ENCODE measurements at places on chromosomes 4 and X. TPM values are rescaled to one million over a fixed set of nuclear protein-coding genes. Genes with fewer than 3 reads are reported as not detected.

DNA sequence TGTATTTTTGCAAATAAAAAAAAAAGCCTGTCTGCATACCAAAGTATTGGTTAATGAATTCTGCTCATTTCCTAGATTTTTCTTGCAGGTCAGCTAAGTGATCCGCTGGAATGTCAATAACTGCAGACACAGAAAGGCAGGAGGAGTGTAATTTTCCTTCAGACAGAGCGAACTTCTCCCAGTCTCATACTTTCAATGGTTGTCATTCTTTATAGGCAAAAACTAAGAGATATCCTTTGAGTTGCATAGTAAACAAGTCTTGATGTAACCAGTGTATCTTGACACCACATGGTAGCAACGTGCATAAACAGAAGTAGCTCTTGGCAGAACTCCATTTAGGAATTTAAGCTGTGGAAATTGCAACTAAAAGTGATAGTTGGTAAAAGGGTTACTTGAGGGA is 8.2 kb downstream of the CAPN6 start:
- no peak for DNase-seq

DNA sequence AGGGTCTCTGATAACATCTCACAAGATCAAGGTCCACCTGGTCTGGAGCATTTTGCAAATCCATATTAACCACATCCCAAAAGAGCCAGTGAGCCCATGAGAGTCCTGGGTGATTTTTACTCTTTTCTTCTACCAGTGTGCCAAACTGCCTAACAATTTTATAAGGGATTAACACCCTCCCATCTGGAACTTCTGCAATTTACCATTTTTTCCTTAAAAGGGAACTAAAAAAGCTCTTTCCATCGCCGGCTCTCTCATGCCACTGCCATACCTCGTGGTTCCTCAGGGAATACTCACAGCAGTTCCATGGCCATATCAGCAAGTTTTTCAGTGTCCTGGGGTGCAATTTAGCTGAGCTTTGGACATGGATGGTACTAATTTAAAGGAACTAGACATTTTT is 55.7 kb downstream of the SEPSECS start:
- no peak for DNase-seq

GRCh38 chrX:1384658-1385252 is 7.2 kb downstream of the SLC25A6 start:
- DNase-seq, result no peak

- DNase-seq, result no peak
Observed at GRCh38 chrX:13151828-13152517, 107.6 kb upstream of the FAM9C start.

GRCh38 chr4:52716364-52717151 is 34.7 kb downstream of the ERVMER34-1 start:
- DNase-seq, result no peak

DNA sequence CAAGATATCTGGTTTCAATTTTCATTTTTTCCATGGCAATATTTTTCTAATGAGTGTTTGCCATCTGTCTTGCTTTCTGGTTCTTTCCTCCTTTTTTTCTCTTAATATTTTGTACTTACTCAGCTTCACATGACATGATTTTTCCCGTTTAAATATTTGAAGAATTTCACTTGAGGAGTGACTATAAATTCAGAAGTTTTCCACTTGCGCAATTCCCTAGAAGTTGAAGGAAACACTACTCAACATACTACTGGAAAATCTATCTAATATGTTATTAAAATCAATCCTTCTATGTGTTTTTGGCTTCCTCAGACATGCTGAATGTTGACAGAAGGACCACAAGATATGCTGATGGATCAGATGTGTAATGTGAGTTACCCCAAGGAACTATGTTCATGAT is 36.8 kb upstream of the BANK1 start:
- no peak for DNase-seq

GRCh38 chr4:88014386-88014905 is 7.0 kb downstream of the PKD2 start:
- DNase-seq, result no peak

GRCh38 chr4:126058596-126058995 is 743.8 kb downstream of the FAT4 start:
- no peak for DNase-seq

DNA sequence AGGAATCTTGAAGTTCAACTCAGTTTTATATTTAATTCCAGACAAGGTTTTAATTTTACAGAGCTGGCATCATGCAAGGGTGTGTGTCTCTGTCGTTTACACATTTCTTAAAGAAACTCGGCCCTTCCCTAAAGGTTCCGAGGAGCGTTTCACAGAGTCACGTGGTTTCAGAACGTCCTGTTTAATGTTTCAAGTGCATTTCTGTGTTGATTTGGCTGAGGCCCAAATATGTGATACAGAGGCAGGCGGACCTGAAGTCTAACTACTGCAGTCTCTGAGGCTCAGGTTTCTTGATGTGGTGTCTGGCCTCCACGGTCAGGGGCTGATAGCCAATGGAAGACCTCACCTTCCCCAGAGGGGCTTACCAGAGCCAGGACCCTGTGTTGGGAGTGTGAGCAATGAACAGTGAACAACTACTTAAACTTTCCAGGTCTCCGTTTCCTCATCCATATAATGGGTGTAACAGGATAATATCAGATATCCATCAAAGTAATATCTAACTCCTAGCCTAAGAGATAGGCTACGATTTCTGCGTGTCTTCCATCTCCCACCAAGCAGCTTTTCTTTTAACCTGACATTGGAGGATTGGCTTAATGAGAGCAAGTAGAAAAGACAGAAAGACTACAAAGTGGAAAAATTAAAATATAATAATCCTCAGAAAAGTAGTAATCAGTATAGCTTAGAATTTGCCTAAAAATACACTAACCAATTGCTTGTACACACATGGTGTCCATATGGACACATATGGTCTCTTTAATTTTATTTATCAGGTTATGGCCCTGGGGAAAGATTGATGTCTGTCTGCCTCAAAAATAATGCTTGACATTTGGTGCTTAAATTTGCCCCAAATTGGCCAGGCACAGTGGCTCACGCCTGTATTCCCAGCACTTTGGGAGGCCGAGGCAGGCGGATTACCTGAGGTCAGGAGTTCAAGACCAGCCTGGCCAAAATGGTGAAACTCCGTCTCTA is 50.0 kb upstream of the TRIM2 start:
- DNase-seq, result no peak

GRCh38 chrX:38965888-38966287 is 164.6 kb downstream of the MID1IP1 start:
- DNase-seq, result no peak

- no peak for DNase-seq
Observed at GRCh38 chrX:44996277-44996676, 123.3 kb downstream of the KDM6A start.

DNA sequence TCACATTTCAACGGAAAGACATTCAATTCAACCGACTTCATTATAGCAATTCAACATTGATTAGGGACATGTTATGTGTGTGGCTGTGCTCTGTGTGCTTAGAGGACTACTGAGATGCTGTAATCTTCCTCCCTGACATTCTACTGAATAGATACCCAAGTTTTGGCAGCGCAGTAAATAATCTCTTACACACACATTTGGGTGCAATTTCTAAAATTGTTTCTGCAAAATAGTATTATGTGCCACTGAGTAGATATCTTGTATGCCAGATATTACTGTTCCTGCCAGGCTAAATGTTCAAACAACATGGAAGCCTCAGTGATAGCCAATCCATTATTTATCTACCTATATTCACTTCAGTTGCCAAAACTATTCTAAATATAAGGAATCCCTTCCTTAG is 41.3 kb downstream of the RTL9 start:
- no peak for DNase-seq

DNA sequence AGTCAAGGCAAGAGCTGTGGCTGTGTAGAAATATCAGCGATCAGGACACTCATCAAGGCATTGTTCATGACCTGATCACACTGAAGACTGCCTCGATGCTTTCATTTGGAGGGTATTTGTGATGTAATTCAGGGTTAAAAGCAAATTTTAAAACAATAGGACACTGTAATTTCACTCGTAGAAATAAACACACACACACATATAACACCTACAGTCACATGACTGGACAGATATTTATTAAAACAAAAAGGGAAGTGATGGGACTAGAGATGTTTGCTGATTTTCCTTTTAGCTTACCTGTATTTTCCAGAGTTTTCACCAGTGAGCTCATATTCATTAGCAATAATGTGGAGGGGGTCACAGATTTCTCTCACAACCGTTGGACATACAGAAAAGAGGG is 51.1 kb upstream of the KDR start:
- DNase-seq, result no peak

DNA sequence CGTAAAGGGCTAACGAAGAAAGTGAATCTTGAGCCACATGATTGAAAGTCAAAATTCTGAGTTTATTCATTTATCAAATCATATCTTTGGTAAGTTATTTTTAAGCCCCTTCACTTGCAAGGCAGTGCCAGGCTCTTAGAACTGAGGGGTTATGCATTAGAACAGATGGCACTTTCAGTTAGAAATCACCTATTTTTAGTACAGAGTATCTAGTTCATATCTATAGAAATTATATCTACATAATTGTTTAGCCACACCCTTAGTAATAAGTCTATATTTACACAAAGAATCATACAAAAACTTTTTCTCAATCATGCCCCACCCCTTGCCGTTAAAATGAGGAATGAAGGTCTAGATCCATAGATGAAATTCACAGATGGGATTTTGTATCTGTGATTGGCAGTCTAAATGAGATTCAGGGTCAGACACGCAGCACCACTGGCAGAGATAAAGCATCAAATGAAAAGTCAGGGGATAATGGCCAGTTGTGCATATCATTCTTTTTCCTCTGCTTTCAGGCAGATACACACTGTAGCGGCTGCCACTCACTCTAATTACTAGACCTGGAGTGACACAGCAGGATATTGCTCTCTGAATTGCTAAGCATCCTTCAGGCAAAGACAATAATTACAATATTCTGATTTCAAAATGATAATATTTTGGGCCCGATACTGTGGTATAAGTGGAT is 440.5 kb downstream of the MAPK10 start:
- DNase-seq, result no peak

DNA sequence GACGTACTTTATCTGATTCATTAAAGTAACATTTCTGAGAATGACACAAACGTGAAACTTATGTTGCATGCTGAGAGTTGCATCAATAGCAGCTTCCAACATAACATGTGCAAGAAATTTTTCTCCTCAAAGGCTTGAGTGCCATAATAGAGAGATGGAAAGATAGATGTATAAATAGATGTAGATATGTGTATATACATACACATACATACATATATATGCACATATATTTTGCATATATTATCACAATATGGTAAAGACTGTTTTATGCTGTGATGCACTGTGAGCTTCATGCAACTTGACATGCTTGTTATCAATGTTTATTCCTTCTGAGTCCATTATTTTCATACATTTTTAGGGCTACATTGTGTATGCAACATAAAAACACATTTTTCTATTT is 270.6 kb upstream of the GALNTL6 start:
- no peak for DNase-seq

The IBSP gene
- total RNA-seq, result not detected

The NALF2 gene
- total RNA-seq, result not detected

The XAGE1A gene
- not detected for total RNA-seq

The FGF2 gene
- total RNA-seq, result 50.9 TPM

Measured in omental fat pad (tissue), 4 donors.